Vagina (tissue), 2 donors: ENCODE measurements at places on chromosomes 16 and 17.

DNA sequence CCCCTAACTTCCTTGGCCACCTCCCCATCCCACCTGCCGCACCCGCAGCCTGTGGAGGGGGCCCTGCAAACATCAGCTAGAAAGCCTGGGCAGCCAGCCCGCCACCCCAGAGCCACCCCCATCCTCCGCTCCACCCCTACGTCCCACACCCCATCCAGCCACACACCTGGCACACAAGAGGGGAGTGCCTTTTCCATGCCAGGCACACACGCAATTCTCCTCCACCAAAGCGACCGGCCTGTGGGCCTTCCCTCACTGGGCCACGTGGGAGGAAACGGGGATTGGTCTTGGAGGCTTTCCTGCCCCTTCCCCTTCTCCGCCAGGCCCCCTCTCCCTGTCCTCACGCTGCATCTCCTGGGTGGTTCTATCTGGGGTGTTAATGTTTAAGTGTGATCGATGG is 48.7 kb upstream of the TNRC6C start:
- no peak for DNase-seq

DNA sequence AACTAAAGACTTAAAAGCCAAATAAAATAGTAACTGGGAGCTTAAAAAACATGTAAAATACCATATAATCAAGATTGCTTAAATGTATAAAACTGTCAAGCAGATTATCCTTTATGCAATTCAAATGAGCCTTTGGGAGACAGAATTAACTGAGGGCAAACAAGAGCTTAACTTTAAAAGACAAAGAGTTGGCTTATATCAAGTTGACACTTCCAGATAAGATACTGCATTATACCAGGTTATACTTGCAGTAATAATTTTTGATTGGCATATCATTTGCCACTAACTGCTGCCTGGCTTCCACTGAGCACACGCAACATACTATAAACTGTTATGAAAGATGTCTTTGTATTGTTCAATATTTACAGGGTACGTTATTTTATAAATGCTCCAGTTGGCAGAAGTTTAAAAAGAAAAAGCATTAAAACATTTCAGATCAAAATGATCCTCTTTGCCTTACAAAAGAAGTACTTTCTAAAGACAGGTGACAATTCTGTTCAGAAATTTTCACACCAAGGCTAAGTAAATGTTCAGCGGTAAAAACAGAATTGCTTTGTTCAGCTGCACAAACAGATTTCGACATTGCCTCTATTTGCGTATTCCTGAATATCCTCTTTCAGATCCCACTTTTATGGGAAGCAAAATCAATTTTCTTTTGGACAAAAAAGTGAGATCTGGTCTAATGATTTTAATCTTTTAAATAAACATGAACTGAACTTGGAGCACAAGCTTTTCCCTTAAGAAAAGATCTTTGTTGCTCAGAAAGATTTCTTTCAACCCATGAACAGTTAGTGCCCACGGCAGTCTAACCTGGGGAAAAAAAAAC is 50.7 kb downstream of the TOX3 start:
- DNase-seq, result no peak

GRCh38 chr17:71375948-71376347 is 744.9 kb upstream of the SOX9 start:
- DNase-seq, result no peak

- DNase-seq, result no peak
Observed at GRCh38 chr16:85522308-85522841, 90.7 kb upstream of the GSE1 start.

DNA sequence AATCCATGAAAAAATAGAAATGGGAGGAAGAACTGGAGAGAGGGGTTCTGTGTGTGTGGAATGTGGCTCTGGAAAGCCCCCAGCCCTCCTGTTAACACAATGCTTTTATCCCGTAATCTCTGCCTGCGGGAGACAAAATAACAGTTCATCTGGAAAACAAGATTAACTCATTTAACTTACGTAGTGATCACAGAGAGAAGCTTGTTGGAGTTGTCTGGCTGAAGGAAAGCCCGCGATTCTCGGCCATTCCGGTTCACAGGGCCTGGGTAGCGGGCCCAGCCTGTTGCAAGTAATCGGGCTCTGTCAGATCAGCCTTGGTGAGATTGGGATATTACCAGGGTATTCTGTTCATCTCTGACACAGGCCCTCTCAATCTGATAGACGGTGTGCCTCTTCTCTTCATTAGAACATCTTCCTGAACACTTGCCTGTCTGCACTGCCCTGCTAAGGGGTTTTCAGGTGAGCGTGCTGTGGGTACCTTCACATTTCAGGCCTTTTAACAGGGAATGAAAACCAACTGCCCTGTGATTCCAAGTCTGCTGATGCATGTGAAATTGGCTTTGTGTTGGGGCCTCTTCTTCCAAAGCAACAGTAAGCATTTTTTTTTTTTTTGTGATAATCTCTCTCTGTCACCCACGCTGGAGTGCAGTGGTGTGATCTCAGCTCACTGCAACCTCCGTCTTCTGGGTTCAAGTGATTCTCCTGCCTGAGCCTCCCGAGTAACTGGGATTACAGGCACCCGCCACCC is 609.9 kb downstream of the WWOX start:
- DNase-seq, result no peak

- DNase-seq, result no peak
Observed at GRCh38 chr16:88293097-88293496, 89.7 kb upstream of the ZNF469 start.

- no peak for DNase-seq
Observed at GRCh38 chr16:71882505-71883167, 1.3 kb downstream of the ZNF821 start.

- no peak for DNase-seq
Observed at GRCh38 chr16:83887564-83887963, 11.4 kb upstream of the MLYCD start.

DNA sequence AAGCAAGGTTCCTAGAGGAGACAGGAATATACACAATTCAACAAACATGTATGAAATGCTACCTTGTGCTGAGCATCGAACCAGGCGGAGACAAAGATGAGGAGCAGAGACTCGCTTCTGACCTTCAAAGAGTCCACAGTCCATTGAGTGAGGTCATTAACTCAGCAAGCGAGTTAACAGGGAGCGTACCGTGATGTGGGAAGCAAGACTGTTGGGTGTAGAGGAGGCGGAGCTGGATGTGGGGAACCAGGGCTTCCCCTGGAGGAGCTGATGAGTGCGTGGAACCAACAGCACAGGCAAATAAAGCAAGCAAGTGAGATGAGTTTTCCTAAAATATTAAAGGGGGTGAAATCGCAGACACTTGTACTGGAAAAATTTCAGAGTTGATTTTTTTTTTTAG is 65.0 kb downstream of the NXN start:
- no peak for DNase-seq

DNA sequence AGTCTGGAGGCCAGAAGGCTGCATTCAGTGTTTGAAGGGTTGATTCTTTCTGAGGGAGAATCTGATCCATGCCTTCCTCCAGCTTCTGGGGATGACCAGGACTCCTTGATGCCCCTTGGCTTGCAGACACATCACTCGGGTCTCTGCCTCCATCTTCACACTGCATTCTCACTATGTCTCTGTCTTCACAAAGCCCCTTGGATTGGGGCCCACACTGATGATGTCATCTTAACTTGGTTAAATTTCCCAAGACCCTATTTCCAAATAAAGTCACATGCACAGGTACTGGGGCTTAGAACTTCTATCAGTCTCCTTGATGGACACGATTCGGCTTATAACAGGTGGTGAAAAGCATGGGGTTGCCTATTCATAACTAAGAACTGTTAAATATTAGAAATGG is 112.1 kb upstream of the MYOCD start:
- DNase-seq, result no peak

- DNase-seq, result no peak
Observed at GRCh38 chr16:80608946-80609345, 68.2 kb downstream of the DYNLRB2 start.

DNA sequence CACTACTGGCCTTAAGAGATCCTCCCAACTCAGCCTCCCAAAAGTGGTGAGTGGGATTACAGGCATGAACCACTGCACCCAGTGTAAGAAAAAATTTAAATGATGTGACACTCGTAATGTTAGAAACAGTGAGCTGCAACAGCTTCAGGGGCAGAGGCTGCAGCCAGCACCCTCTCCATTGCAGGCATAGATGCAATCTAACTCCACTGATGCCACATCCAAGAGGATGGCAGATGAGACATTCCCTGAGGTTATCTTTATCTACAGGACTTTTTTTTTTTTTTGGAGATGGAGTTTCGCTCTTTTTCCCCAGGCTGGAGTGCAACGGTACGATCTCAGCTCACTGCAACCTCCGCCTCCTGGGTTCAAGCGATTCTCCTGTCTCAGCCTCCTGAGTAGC is 19.9 kb downstream of the ZCCHC14 start:
- no peak for DNase-seq

- no peak for DNase-seq
Observed at GRCh38 chr17:79793924-79794304, 3.0 kb downstream of the CBX8 start.

GRCh38 chr17:59829217-59830006 is 63.3 kb downstream of the TUBD1 start:
- no peak for DNase-seq

GRCh38 chr16:49452578-49452977 is 79.0 kb downstream of the C16orf78 start:
- no peak for DNase-seq

GRCh38 chr17:48526608-48527546 is 3.9 kb downstream of the HOXB1 start:
- no peak for DNase-seq

GRCh38 chr17:76682296-76682695 is 28.5 kb downstream of the MXRA7 start:
- DNase-seq, result no peak

- DNase-seq, result no peak
Observed at GRCh38 chr16:51641191-51641765, 490.2 kb upstream of the SALL1 start.

GRCh38 chr17:36608794-36609497 is 7.6 kb downstream of the MRM1 start:
- DNase-seq, result no peak

DNA sequence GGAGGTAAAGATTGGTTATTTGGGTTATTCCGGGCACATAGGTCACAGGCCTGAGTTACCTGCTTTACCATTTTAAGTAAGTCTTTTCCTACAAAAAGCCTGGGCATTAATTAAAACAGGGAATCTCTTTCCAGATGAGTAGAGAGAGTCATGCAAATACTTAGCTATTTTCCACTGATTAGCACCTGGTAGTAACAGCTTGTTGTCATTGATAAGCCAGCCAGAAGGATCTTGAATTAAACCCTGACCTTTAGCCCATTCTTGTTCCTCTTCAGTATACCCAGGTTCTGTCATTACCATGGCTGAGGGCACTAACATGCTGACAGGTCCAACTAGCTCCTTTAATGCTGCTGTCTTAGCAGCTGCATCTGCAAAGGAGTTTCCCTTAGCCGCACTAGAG is 44.4 kb upstream of the ARL4D start:
- DNase-seq, result no peak

- DNase-seq, result no peak
Observed at GRCh38 chr17:37100231-37100630, 151.5 kb downstream of the AATF start.

- no peak for DNase-seq
Observed at GRCh38 chr16:56108056-56108471, 83.2 kb upstream of the GNAO1 start.

DNA sequence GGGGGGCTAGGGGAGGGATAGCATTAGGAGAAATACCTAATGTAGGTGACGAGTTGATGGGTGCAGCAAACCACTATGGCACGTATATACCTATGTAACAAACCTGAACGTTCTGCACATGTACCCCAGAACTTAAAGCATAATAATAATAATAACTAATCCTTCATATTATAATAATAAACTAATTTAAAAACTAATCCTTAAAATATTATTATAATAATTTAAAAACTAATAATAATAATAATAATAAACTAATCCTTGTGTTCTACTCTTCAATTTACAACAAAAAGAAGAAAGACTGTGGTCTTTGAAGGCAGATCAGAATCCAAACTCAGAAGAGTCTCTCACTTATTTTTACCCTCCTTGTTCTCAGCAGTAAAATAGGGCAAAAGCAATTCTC is 774.9 kb downstream of the CDH8 start:
- no peak for DNase-seq
